ENCODE measurements at places on chromosomes 4 and X. TPM values are rescaled to one million over a fixed set of nuclear protein-coding genes. Genes with fewer than 3 reads are reported as not detected.

GRCh38 chr4:2254665-2255500 is 7.0 kb downstream of the MXD4 start:
- H3K4me1 ChIP-seq = peaks cover 14% of the 10 kb centered on the region
- peaks cover 52% of the 10 kb centered on the region for H3K36me3 ChIP-seq
- DNase-seq = no peak
- no peak overlapping the region for H3K4me3 ChIP-seq
- no peak overlapping the region for H3K27ac ChIP-seq

Gene DNAJB14
- total RNA-seq = 56.7 TPM

GRCh38 chr4:26450418-26450817 is 39.9 kb downstream of the CCKAR start:
- no peak overlapping the region for H3K27ac ChIP-seq
- no peak overlapping the region for H3K4me3 ChIP-seq
- H3K4me1 ChIP-seq = no peaks in the 10 kb centered on the region
- no peaks in the 10 kb centered on the region for H3K36me3 ChIP-seq

DNA sequence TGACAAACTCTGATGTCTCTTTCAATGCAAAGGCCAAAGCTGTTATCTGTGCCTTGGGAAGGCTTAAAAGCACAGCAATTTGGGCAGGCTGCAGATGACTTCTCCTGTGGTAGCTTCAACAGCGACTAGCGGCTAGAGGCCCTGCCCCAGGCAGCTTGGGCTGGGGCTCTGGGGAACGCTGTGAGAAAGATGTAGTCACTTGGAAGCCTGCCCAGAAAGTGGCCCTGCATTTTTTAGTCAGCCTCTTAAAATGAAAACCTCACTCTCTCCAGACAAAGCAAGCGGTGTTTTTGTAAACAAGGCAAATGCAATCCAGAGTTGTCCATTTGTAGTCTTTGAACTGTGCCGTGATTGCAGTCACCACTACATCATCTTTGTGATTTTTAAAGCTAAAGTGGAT is 27.5 kb downstream of the PCYT1B start:
- no peak overlapping the region for H3K4me3 ChIP-seq
- H3K27me3 ChIP-seq = no peaks in the 10 kb centered on the region
- no peaks in the 10 kb centered on the region for H3K4me1 ChIP-seq
- no peak for DNase-seq
- H3K27ac ChIP-seq = no peak overlapping the region

Gene SLC34A2
- total RNA-seq = not detected

GRCh38 chr4:128653527-128654444 is 155.7 kb upstream of the JADE1 start:
- H3K27me3 ChIP-seq = peaks cover 2% of the 10 kb centered on the region
- no peak overlapping the region for H3K27ac ChIP-seq
- no peaks in the 10 kb centered on the region for H3K36me3 ChIP-seq
- no peak overlapping the region for H3K4me3 ChIP-seq

Gene RIPPLY1
- not detected for total RNA-seq

Gene PLS3
- 329 TPM for total RNA-seq

Gene IGSF1
- not detected for total RNA-seq

- no peak overlapping the region for H3K4me3 ChIP-seq
- DNase-seq = no peak
- peak overlapping the region; percentile 81 for H3K27ac ChIP-seq
- H3K36me3 ChIP-seq = no peaks in the 10 kb centered on the region
- no peaks in the 10 kb centered on the region for H3K27me3 ChIP-seq
- peaks cover 7% of the 10 kb centered on the region for H3K4me1 ChIP-seq
These were observed 1.3 kb upstream of the SEPSECS start for GRCh38 chr4:25161593-25161950.

DNA sequence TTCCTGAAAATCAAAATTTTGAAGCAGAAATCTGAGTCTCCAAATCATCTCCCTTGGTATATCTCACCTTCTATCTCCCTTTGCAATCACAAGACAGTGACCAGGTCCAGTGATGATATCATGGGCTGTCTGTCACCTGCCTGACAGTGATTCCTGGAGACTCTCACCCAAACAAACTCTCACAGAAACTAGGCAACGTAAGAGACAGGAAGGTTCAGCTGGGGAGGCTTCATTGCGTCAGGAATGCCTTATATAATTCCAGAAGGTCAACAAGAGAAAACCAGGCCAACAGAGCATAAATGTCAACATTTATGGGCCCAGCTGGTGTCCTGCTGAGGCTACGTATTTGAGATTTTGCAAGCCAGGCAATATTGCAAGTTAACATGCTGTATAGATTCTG is 412.7 kb downstream of the KCNIP4 start:
- H3K4me1 ChIP-seq = no peaks in the 10 kb centered on the region
- H3K27me3 ChIP-seq = no peaks in the 10 kb centered on the region
- no peaks in the 10 kb centered on the region for H3K36me3 ChIP-seq
- no peak overlapping the region for H3K27ac ChIP-seq

GRCh38 chrX:68199062-68199848 is 234.0 kb downstream of the OPHN1 start:
- H3K4me3 ChIP-seq = no peak overlapping the region
- no peak for DNase-seq
- H3K27me3 ChIP-seq = no peaks in the 10 kb centered on the region
- no peak overlapping the region for H3K27ac ChIP-seq
- no peaks in the 10 kb centered on the region for H3K36me3 ChIP-seq
- peaks cover under 1% of the 10 kb centered on the region for H3K4me1 ChIP-seq

Gene DMD
- total RNA-seq = 12.6 TPM

DNA sequence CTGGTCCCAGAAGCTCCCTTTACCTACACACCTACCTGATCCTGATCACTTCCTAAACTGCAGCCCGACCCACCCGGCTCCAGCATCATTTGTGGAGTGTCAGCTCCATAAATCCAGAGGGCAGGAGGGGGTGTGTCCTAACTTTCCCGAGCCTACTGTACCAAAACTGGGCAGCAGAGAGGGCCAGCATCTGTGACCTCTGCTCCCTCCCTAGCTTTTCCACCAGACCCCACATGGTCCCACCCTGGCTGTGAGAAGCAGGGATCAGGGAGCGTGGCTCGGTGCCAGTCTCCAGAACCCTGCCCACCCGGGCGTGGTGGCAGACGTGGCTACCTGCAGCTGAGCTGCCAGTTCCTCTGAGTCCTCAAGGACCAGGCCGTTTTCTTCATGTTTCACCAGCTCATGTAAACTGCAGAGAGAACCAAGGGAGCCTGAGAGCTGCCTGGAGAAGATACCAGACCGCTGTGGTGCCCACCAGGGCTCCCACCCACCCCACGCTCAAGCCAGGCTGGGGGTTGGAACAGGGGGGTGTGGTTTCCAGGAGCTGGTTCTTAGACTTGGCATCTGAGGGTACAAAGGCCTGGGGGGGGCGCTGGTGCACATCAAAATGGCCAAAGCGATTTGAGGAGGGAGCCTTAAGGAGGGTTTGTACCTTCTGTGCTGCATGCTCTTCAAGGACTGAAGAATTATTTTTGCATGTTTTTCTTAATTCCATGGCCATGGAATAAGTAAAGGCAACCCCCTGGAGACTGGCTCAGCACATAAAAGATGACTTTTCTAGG is 76.7 kb upstream of the DRD5 start:
- H3K27me3 ChIP-seq = no peaks in the 10 kb centered on the region
- H3K4me1 ChIP-seq = no peaks in the 10 kb centered on the region
- DNase-seq = no peak
- H3K27ac ChIP-seq = no peak overlapping the region

DNA sequence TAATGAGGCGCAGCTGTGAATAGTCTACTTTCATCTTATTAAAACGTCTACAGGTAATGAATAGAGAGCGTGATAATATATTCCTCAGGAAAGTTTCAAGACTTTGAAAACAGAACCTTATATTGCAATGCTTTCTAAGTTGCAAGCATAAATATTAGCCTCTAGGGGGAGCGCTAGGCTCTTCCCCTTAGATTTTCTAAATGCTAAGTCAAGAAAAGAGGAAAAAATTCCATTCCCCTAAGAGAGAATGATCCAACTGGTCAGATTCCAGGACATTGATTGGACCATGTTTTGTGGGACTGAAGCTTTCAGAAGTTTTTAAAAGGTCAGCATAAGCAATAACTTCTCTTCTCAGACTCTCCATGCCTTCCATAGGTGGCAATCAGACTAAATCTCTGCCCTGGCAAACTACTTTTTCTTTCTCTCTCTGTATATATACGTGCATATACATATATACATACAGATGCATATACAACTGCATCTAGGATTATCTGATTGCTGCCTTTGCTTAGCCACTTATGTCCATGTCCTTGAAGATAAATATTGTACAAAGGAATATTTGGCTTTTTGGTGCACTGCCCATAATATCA is 492.9 kb downstream of the INPP4B start:
- H3K4me3 ChIP-seq = no peak overlapping the region
- no peak overlapping the region for H3K27ac ChIP-seq
- DNase-seq = peak; percentile 68
- no peaks in the 10 kb centered on the region for H3K27me3 ChIP-seq

Gene BEND2
- total RNA-seq = not detected

GRCh38 chr4:75844151-75844662 is 58.0 kb downstream of the PPEF2 start:
- H3K36me3 ChIP-seq = no peaks in the 10 kb centered on the region
- peak; percentile 14 for DNase-seq
- H3K4me3 ChIP-seq = no peak overlapping the region
- no peak overlapping the region for H3K27ac ChIP-seq

GRCh38 chrX:21943460-21944135 is 3.1 kb downstream of the SMS start:
- peaks cover 62% of the 10 kb centered on the region for H3K4me1 ChIP-seq
- H3K27ac ChIP-seq = peak overlapping the region; percentile 84
- DNase-seq = peak; percentile 77
- no peaks in the 10 kb centered on the region for H3K36me3 ChIP-seq
- no peak overlapping the region for H3K4me3 ChIP-seq

Gene CT45A5
- total RNA-seq = not detected

Gene BLOC1S4
- 12.7 TPM for total RNA-seq

DNA sequence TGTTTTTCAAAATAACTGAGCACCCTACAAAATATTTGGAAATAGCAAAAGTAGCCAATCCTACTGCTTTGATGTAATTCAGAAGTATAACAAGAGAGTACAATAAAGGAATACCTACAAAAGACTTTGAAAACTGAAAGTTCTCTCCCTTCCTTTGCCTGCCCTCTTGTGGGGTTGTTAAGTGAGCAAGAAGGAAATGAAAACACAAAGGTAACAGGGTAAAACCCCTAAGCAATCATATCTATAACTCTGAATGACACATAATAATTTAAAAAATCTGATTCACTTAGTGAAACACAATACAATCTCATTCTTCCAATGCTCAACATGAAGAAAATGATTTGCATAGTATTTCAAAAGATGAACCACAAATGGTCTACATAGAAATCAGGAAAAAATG is 98.2 kb downstream of the FRYL start:
- H3K4me3 ChIP-seq = no peak overlapping the region
- no peaks in the 10 kb centered on the region for H3K36me3 ChIP-seq
- H3K4me1 ChIP-seq = peaks cover 9% of the 10 kb centered on the region
- DNase-seq = peak; percentile 73

GRCh38 chrX:42686706-42687105 is 91.3 kb downstream of the PPP1R2C start:
- no peak for DNase-seq
- H3K4me3 ChIP-seq = no peak overlapping the region
- no peak overlapping the region for H3K27ac ChIP-seq
- no peaks in the 10 kb centered on the region for H3K36me3 ChIP-seq
- H3K4me1 ChIP-seq = no peaks in the 10 kb centered on the region

Gene PI4K2B
- 17.9 TPM for total RNA-seq

GRCh38 chr4:5905714-5906113 is 12.8 kb upstream of the CRMP1 start:
- DNase-seq = no peak
- H3K4me1 ChIP-seq = no peaks in the 10 kb centered on the region
- H3K27me3 ChIP-seq = no peaks in the 10 kb centered on the region
- H3K36me3 ChIP-seq = no peaks in the 10 kb centered on the region

GRCh38 chrX:13317366-13317765 is 2.5 kb downstream of the ATXN3L start:
- no peak overlapping the region for H3K4me3 ChIP-seq
- H3K27me3 ChIP-seq = no peaks in the 10 kb centered on the region
- no peak overlapping the region for H3K27ac ChIP-seq
- no peak for DNase-seq
- no peaks in the 10 kb centered on the region for H3K36me3 ChIP-seq

Gene ALAS2
- total RNA-seq = not detected

- H3K4me1 ChIP-seq = peaks cover 42% of the 10 kb centered on the region
- H3K27me3 ChIP-seq = no peaks in the 10 kb centered on the region
- no peak overlapping the region for H3K4me3 ChIP-seq
- peak overlapping the region; percentile 94 for H3K27ac ChIP-seq
- no peaks in the 10 kb centered on the region for H3K36me3 ChIP-seq
These were observed 54.8 kb downstream of the C4orf51 start for GRCh38 chr4:145734576-145735346.

Gene KDR
- 145 TPM for total RNA-seq

DNA sequence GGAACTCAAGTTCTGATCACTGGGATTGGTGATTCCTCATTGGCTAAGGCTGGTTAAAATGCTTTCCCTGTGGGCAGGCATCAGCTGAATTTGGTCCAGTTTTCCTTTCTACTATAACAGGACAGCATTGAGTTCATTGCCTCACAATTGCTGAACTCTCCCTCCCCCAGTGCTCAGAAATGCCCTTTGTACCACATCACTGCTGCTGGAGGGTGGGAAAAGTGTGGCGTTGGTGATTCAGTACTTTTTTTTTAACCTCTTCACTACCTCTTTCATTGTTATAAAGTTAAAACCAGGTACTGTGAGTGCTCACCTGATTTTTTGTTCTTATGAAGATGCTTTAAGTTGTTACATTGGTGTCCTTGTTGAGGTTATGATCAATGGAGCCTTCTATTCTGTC is 69.3 kb upstream of the IL2 start:
- H3K36me3 ChIP-seq = no peaks in the 10 kb centered on the region
- no peaks in the 10 kb centered on the region for H3K4me1 ChIP-seq
- no peaks in the 10 kb centered on the region for H3K27me3 ChIP-seq
- H3K4me3 ChIP-seq = no peak overlapping the region
- DNase-seq = no peak

Gene PPP1R2C
- not detected for total RNA-seq

Gene WDR17
- total RNA-seq = 0.42 TPM

GRCh38 chrX:75303795-75304194 is 29.9 kb downstream of the UPRT start:
- peak; percentile 55 for DNase-seq
- H3K4me1 ChIP-seq = no peaks in the 10 kb centered on the region
- H3K4me3 ChIP-seq = no peak overlapping the region

Gene TCEAL3
- 21.3 TPM for total RNA-seq

GRCh38 chr4:171629182-171629581 is 184.0 kb upstream of the GALNTL6 start:
- no peaks in the 10 kb centered on the region for H3K27me3 ChIP-seq
- H3K36me3 ChIP-seq = no peaks in the 10 kb centered on the region
- no peak overlapping the region for H3K27ac ChIP-seq
- H3K4me3 ChIP-seq = no peak overlapping the region
- no peaks in the 10 kb centered on the region for H3K4me1 ChIP-seq

- H3K27ac ChIP-seq = no peak overlapping the region
- no peaks in the 10 kb centered on the region for H3K27me3 ChIP-seq
- H3K4me1 ChIP-seq = no peaks in the 10 kb centered on the region
- H3K4me3 ChIP-seq = no peak overlapping the region
- DNase-seq = peak; percentile 45
These were observed 141.0 kb downstream of the MAB21L2 start for GRCh38 chr4:150722908-150723362.

Measured in endothelial cell of umbilical vein (primary cell).